ENCODE measurements at places on chromosomes 16 and 17. TPM values are rescaled to one million over a fixed set of nuclear protein-coding genes. Genes with fewer than 3 reads are reported as not detected.

The TBC1D3K gene
- not detected for total RNA-seq

- H3K36me3 ChIP-seq: no peaks in the 10 kb centered on the region
- peak; percentile 63 for DNase-seq
- no peaks in the 10 kb centered on the region for H3K4me1 ChIP-seq
- no peak overlapping the region for H3K27ac ChIP-seq
Observed at GRCh38 chr17:33647956-33648355, 354.9 kb upstream of the ASIC2 start.

GRCh38 chr17:29640981-29641642 is 18.4 kb upstream of the CORO6 start:
- H3K4me3 ChIP-seq: no peak overlapping the region
- H3K4me1 ChIP-seq: peaks cover 8% of the 10 kb centered on the region
- no peaks in the 10 kb centered on the region for H3K36me3 ChIP-seq
- no peak overlapping the region for H3K27ac ChIP-seq

The ADORA2B gene
- 1.9 TPM for total RNA-seq

The NUP93 gene
- 128 TPM for total RNA-seq

GRCh38 chr16:1932050-1933028 is 10.7 kb downstream of the MSRB1 start:
- DNase-seq: peak; percentile 58
- H3K4me1 ChIP-seq: no peaks in the 10 kb centered on the region
- peaks cover 33% of the 10 kb centered on the region for H3K27me3 ChIP-seq
- no peaks in the 10 kb centered on the region for H3K36me3 ChIP-seq
- no peak overlapping the region for H3K27ac ChIP-seq

- no peak for DNase-seq
- no peaks in the 10 kb centered on the region for H3K27me3 ChIP-seq
- no peaks in the 10 kb centered on the region for H3K36me3 ChIP-seq
- no peak overlapping the region for H3K27ac ChIP-seq
- H3K4me3 ChIP-seq: no peak overlapping the region
Observed at GRCh38 chr16:2384426-2384825, 43.9 kb upstream of the ABCA3 start.

- no peaks in the 10 kb centered on the region for H3K36me3 ChIP-seq
- DNase-seq: peak; percentile 17
- no peaks in the 10 kb centered on the region for H3K27me3 ChIP-seq
- H3K4me1 ChIP-seq: no peaks in the 10 kb centered on the region
- no peak overlapping the region for H3K27ac ChIP-seq
- H3K4me3 ChIP-seq: no peak overlapping the region
Observed at GRCh38 chr16:22278441-22279230, 18.6 kb upstream of the POLR3E start.

DNA sequence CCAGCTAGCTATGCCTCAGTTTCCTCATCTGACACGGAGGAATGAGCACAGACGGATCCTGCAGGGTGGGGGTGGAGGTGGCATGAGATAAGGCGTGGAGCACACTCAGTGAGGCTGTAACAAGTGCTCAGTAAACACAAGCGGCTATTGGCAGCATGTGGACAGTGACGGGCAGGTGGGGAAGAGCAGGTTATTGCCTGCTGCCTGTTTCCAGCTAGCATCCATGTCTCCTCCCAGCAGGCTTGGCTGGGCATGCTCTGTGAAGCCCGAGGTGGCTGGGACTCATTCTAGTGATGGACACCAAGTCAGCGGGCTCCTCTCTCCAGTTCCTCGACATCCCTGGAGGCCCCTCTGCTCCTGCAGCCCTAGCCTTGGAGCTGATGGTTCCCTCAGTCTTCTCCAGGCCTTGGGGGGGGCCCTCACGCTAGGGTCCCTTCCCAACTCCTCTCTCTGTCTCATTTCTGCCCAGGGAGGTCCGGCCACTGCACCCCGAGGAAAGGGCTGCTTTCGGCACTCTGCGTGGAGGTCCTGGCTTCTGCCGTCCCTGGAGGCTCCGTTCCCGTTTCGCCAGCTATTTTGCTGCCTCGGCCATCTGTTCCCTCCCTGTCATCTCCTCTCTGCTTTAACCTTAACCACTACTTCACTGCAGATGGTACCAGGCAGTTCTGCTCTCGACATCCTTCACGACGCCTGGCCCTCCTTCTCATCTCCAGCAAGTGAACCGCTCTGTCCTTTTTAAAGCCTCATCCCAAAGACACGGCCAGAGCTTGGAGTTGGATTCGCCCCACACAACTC is 6.2 kb downstream of the RTN4RL1 start:
- no peak overlapping the region for H3K4me3 ChIP-seq
- peaks cover 13% of the 10 kb centered on the region for H3K4me1 ChIP-seq
- H3K27me3 ChIP-seq: peaks cover 99% of the 10 kb centered on the region
- H3K27ac ChIP-seq: no peak overlapping the region

DNA sequence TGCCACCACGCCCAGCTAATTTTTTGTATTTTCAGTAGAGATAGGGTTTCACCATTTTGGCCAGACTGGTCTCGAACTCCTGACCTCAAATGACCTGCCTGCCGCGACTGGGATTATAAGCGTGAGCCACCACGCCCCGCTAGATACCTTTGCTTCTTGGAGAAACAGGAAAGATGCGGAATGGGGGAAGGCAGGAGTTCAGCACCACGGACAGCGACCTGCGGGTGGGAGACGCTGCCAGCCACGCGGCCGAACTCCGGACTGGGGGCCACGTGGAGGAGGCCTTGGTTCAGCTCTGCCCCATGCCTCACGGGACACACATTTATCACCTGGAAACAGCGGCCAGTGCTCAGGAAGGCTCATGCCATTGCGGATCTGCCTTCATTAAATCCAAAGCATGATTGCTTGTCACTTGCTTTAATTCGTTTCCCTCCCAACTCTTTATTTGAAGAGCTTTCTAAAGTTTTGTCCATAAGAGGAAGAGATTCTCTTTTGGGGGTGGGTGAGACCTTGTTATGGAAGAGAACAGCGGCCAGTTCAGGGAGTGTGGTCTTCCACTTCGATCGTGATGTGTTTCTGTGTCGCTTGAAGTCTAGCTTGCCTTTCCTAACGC is 219.9 kb downstream of the ENGASE start:
- H3K27me3 ChIP-seq: peaks cover 36% of the 10 kb centered on the region
- peak; percentile 92 for DNase-seq
- no peak overlapping the region for H3K4me3 ChIP-seq
- H3K36me3 ChIP-seq: no peaks in the 10 kb centered on the region

DNA sequence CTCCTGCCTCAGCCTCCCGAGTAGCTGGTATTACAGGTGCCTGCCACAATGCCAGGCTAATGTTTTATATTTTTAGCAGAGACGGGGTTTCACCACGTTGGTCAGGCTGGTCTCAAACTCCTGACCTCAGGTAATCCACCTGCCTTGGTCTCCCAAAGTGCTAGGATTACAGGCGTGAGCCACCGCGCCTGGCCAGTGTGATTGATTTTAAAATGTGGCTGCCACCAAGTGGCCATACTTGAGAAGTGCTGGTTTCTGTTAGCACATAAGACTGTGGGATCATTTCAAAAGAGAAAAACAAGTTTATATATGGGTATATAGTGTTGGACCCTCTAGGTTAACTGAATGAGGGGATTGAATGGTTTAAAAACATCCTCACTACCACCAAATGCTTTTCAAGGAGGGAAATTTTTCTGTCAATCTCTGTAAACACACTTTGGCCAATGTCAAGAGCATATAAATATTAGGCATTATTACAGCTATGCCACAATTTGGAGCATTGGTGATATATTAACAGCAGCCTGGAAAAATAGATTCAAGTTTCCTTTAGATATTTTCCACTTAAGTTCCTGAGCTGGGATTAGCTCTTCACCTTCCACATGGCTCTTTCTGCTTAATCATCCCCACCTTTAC is 13.5 kb upstream of the DHRS13 start:
- DNase-seq: peak; percentile 58
- H3K36me3 ChIP-seq: peaks cover 33% of the 10 kb centered on the region
- no peaks in the 10 kb centered on the region for H3K4me1 ChIP-seq

DNA sequence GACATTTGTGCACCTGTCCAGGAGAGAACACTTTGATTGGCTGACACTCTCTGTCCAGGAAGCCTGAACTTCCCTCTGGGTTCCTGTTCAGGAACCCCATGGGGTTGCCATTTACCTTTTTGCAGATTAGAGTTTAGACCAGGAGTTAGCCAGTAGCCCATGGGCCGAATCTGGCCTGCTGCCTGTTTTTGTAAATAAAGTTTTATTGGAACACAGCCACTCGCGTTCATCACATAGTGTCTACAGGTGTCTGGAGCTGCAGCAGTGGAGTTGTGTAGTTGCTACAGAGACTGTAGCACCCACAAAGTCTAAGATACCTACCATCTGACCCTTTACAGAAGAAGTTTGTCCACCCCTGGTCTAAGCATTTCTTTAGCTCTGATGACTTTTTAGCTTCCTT is 70.9 kb downstream of the ABCC1 start:
- H3K36me3 ChIP-seq: no peaks in the 10 kb centered on the region
- H3K4me3 ChIP-seq: no peak overlapping the region
- no peak overlapping the region for H3K27ac ChIP-seq
- H3K27me3 ChIP-seq: no peaks in the 10 kb centered on the region
- no peak for DNase-seq

GRCh38 chr17:49887086-49887743 is 39.3 kb upstream of the TAC4 start:
- peaks cover 29% of the 10 kb centered on the region for H3K27me3 ChIP-seq
- H3K4me1 ChIP-seq: peaks cover 7% of the 10 kb centered on the region
- no peaks in the 10 kb centered on the region for H3K36me3 ChIP-seq

GRCh38 chr17:13635951-13636350 is 34.2 kb upstream of the HS3ST3A1 start:
- peaks cover 32% of the 10 kb centered on the region for H3K4me1 ChIP-seq
- H3K27me3 ChIP-seq: no peaks in the 10 kb centered on the region
- no peak for DNase-seq
- H3K27ac ChIP-seq: no peak overlapping the region
- no peak overlapping the region for H3K4me3 ChIP-seq

DNA sequence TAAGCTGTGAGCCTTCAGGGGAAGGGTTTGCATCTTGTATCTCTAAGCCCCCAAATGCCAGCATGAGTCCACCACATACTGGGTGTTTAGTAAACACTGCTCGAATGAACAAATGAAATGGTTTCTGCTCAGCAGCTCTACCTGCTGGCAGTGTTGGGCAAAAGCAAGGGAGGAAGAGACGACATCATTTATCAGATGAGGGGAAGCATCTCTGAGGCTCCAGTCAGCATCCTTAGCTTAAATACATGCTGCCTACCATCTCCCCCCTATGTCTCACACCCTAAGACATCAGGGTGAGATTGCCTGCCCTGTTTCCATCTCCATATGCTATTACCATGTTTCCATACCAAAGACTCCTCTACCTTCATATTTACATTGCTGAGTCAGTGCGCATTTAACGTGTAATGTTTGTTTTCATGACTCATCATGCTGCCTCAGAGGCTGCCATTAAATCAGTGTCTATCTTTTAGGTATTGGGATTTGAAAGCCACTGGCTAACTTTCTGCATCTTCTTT is 379.8 kb downstream of the UTP18 start:
- H3K27ac ChIP-seq: no peak overlapping the region
- peak; percentile 69 for DNase-seq
- H3K27me3 ChIP-seq: no peaks in the 10 kb centered on the region
- no peak overlapping the region for H3K4me3 ChIP-seq

GRCh38 chr16:27437946-27438345 is 36.0 kb downstream of the IL21R start:
- H3K27me3 ChIP-seq: no peaks in the 10 kb centered on the region
- no peak for DNase-seq
- H3K36me3 ChIP-seq: no peaks in the 10 kb centered on the region
- no peaks in the 10 kb centered on the region for H3K4me1 ChIP-seq
- H3K27ac ChIP-seq: no peak overlapping the region

The LUC7L gene
- 198 TPM for total RNA-seq

DNA sequence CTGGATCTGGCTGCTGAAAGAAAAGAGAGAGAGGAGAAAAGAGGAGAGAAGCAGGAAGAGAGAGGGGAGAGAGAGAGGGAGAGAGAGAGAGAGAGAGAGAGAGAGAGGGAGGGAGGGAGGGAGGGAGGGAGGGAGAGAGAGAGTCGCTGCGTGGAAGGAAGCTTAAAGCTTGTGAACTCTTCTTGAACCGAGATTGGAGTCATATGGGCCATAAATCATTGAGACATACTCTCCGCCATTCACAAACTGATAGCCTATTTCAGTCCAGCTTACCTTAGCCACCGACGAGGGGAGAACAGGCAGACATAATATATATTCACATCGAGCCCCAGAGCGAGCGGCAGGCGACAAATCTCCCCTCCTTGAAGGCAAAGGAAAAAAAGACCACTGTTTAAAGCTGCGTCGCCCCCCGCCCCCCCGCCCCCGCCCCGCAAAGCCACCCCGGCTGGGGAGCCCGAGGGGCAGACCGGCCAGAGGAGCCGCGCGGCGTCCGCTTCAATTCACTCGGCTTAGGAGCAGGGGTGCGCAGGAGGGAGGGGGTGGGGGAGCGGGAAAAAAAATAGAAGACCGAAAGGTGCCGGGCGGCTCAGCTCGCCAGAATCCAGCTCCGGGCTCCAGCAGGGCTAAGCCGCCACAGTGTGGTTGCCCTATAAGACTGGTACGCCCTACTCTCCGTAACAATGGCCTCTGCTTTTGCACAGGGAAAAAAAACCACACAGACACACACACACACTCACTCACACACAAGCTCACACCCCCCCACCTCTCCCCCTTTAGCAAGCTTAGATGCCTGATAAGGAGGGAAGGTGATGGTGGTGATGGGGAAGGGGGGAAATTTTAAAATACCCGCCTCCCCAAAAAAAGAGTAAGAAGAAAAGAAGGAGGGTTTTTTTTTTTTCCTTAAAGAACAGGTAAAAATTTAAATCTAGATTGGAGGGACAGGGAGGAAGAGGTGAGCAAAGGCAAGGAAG is 10.6 kb upstream of the HOXB2 start:
- no peak overlapping the region for H3K4me3 ChIP-seq
- peaks cover 100% of the 10 kb centered on the region for H3K27me3 ChIP-seq
- H3K4me1 ChIP-seq: no peaks in the 10 kb centered on the region

- H3K4me3 ChIP-seq: no peak overlapping the region
- DNase-seq: peak; percentile 81
- H3K4me1 ChIP-seq: peaks cover 11% of the 10 kb centered on the region
- H3K27me3 ChIP-seq: no peaks in the 10 kb centered on the region
- H3K27ac ChIP-seq: no peak overlapping the region
- H3K36me3 ChIP-seq: no peaks in the 10 kb centered on the region
Observed at GRCh38 chr16:17211797-17212196, 259.0 kb downstream of the XYLT1 start.

DNA sequence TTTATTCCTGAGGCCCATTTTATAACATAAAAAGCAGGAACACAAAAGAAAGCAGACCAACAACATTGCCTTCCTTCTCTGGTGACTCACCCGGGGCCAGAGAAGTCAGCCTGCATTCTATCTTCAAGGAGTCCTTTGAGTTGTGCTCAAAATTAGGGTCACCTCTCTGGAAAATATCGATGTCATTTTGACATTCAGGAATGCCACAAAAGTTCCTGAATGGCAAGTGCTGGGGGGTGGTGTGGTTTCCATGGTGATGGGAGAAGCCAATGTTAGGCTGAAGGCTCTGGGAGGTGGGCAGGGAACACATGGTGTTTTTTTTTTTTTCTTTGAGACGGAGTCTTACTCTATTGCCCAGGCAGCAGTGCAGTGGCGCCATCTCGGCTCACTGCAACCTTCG is 159.6 kb downstream of the HAPSTR1 start:
- H3K4me3 ChIP-seq: no peak overlapping the region
- H3K4me1 ChIP-seq: no peaks in the 10 kb centered on the region
- H3K27ac ChIP-seq: no peak overlapping the region
- no peaks in the 10 kb centered on the region for H3K27me3 ChIP-seq
- H3K36me3 ChIP-seq: no peaks in the 10 kb centered on the region

The C16orf46 gene
- total RNA-seq: 2.5 TPM

The TMEM92 gene
- total RNA-seq: 4.4 TPM

Data from neural progenitor cell (in vitro differentiated cells).